ENCODE measurements at places on chromosomes 5 and 9. TPM values are rescaled to one million over a fixed set of nuclear protein-coding genes. Genes with fewer than 3 reads are reported as not detected.

GRCh38 chr9:27088981-27089380, 20.0 kb upstream of the TEK start:
- no peak overlapping the region for H3K4me3 ChIP-seq
- H3K27ac ChIP-seq, result no peak overlapping the region
- H3K27me3 ChIP-seq, result no peaks in the 10 kb centered on the region

GRCh38 chr9:133467101-133467500, 7.3 kb downstream of the CACFD1 start:
- no peak overlapping the region for H3K4me3 ChIP-seq
- H3K27me3 ChIP-seq, result no peaks in the 10 kb centered on the region
- H3K4me1 ChIP-seq, result no peaks in the 10 kb centered on the region
- H3K36me3 ChIP-seq, result no peaks in the 10 kb centered on the region

DNA sequence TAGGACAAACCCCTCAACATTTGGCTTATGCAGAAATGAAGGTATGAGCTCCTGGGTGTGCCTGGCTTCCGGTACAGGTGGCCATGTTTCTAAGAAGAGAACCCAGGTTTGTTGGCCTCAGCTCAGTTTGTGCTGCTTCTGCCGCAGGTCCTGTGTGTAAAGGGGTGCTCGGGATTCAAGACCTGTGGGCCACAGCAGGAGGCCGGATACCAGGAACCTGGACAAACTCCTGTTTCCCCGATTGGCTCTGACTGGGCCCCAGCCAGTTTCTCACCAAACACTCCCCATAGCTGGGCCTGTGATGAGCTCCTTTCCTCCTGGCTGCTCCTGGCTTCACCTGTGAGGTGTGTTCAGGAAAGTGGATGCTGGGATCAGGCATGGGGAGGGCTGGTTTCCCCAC, 271.2 kb upstream of the IRX2 start:
- no peak for DNase-seq
- no peaks in the 10 kb centered on the region for H3K27me3 ChIP-seq
- H3K4me3 ChIP-seq, result no peak overlapping the region
- no peak overlapping the region for H3K27ac ChIP-seq

- H3K4me3 ChIP-seq, result no peak overlapping the region
- H3K36me3 ChIP-seq, result no peaks in the 10 kb centered on the region
- no peaks in the 10 kb centered on the region for H3K27me3 ChIP-seq
- H3K4me1 ChIP-seq, result no peaks in the 10 kb centered on the region
Measured at GRCh38 chr5:69317391-69317790, 15.2 kb downstream of the CCDC125 start.

- H3K4me1 ChIP-seq, result no peaks in the 10 kb centered on the region
- no peak overlapping the region for H3K4me3 ChIP-seq
- H3K27ac ChIP-seq, result no peak overlapping the region
Measured at GRCh38 chr5:106940301-106940846, 730.4 kb downstream of the EFNA5 start.

DNA sequence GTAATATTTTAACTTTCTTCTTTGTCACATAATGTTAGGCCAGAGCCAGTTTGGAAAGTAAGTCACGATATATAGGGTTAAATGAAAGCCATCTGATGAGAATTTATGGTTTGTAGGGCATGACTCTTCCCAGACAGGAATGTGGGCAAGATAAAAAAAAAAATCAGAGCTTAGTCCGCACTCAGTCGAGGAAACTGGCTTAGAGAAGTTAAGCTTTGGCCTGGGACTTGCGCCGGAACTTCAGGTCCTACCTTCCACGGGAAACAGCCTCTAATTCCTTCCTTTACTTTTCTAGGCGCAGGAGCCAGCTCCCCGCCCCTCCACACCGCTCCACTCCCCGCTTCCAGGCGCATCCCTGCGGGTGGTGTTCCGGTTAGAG, 475 bp downstream of the DDX31 start:
- H3K4me3 ChIP-seq, result peak overlapping the region; percentile 81
- DNase-seq, result peak; percentile 83
- H3K27me3 ChIP-seq, result no peaks in the 10 kb centered on the region
- peaks cover 44% of the 10 kb centered on the region for H3K4me1 ChIP-seq

DNA sequence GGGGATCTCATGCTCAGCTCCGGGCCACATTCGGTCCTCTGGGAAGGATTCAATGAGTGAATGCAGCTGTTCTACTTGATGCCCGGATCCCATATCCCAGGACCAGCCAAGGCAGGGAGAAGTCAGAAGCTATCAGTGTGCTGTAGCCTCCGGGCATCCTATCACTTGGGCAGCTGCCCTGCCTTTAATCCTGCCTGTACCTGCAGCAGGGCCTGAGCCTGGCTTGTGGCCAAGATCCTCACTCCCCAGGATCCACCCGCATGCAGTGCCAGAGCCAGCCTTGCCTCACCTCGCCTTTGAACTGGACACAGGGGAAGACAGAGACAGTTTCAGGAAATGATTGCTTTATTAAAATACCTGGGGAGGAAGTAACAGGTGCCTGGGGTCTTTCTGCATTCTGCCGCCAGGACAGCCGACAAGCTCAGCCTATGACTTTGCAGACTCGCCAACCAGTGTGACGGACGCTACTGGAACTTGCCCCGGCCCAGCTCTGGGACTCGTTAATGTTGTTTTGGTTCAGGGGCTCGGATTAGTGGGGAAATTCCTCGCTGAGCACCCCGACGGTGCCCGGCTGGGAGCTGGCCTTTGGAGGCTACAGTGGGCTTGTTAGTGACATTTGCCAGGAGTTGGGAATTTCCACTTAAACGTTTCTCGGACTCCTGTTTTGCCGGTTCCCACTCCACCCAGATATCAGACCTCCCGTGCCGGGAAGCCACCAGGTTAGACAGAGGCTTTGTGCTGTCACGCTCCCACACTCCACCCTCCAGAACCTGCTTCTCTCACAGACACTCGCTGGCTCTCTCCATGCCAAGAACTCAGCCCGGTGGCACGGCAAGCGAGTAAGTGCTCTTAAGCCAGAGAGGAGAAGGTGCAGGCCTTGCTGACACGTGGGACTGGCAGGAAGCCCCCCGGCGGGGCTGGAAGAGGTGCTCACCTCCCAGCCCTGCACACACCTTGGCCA, 721 bp downstream of the PTGES start:
- H3K4me1 ChIP-seq, result no peaks in the 10 kb centered on the region
- DNase-seq, result no peak
- H3K4me3 ChIP-seq, result peak overlapping the region; percentile 37
- peak overlapping the region; percentile 9 for H3K27ac ChIP-seq
- H3K27me3 ChIP-seq, result no peaks in the 10 kb centered on the region

The ALDH1A1 gene
- 241 TPM for total RNA-seq

The SIT1 gene
- total RNA-seq, result 0.82 TPM

The SLC46A2 gene
- total RNA-seq, result 0.36 TPM
